NCI-H2171 treated with DMSO at 0.1 percent for 48 hours (cell line): ENCODE measurements at places on chromosomes 3 and 15.

DNA sequence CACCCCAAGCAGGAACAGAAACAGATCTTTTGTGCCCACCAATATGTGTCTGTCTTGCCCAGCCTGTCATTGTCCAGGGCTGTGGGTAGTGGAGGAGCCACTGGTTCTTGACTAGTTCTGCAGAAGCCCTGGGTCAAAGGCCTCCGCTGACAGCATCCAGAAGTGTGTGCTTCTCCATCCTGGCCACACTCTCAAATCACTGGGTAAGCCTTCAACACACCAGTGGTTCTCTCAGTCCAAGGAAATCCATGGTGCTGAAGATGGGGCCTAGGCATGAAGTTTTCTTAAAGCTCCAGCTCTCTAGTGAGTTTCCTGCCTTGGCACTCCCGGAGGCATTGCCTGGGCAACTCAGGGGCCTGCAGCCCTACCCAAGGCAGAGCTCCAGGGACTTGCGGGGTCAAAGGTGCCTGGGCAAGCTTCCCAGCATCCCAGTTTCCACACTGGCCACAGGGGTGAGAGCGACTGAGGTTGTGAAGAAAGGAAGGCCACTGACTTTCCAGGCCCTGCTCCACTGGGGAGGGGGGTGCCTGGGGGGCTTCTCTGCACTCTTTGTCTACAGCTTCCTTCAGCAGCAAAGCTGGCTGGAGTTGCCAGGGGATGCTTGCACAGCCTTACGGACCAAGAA is 37.9 kb upstream of the RPL32 start:
- no peak for DNase-seq

DNA sequence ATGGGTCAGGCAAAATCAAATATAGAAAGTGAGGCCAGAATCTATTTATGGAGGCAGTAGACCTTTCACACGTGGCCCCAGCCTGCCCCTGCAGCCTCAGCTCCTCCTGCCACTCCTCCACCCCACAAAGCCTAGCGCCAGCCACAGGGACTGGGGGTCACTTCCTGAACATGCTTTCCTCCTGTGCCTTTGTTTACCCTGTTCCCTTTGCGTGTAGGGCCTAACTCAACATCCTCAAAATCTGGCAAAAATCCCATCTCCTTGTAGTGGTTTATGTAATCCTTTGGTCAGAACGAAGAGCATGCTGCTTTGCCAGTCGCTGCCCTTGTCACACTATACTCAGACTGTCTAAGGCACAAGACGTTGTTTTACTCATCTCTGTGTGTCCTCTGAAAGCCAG is 39.6 kb downstream of the KBTBD12 start:
- no peak for DNase-seq

GRCh38 chr15:53671545-53671944 is 87.9 kb downstream of the WDR72 start:
- DNase-seq, result no peak

DNA sequence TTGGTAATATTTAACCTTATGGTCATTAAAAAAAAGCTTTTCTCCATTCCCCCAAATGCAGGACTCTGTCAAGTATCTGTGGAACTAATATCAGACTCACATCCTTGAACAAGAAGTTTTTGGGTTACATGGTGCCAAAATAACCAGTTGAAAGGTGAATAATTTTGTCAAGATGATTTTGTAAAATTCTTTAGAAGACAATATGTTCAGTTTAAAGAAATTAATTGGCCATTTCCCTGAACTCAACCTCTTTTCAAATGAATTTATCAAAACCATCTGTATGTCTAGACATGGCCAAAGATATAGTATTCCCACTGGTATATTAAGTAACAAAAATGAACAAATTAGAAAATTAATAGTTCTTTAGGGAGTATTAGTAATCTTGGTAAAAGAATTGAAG is 280.5 kb downstream of the MBNL1 start:
- DNase-seq, result no peak

DNA sequence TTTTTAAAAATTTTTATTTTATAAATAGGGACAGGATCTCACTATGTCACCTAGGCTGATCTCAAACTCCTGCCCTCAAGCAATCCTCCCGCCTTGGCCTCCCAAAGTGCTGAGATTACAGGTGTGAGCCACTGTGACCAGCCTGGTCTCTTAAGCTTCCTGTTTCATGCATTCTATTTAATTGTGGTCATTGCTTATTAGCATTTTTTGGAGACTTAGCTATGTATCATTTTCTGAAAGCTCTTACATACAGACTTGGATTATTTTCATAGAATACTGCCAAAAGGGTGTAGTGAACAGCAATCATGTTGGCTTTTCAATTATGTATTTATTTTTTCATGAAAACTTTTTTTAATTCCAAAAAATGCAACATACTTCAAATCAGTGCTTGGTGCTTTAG is 51.5 kb upstream of the DCUN1D1 start:
- no peak for DNase-seq

DNA sequence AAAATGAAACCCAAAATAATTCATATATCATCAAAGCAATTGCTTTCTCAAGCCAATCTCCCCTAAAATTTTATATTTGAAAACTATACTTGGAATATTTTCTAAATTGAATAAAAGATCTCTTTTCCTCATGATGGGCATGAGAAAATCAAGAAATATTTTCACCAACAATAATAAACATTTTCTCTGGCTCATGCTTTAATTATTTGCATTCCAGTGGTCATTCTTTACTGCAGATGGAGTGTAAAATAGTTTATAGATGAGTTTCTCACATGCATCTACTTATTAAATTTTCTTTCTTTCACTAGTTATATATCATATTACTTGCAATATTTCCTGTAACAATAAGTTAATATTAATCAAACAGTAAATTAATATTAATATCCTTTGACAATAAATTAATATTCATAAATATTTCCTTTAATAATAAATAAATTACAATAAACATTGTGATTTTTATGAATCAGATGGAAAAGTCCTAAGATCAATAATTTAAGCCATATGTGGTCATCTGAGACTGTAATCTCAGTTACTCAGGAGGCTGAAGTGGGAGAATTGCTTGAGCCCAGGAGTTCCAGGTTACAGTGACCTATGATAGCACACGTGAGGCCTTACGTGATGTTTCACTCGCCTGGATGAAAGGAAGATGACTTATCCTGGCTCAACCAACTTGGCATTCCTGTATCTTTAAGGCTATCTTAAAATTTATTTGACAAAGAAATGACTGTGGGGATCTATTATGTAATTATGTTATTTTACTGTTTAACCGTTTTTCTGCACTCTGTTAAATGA is 958.8 kb downstream of the ZPLD1 start:
- no peak for DNase-seq

- DNase-seq, result no peak
Measured at GRCh38 chr3:108124337-108125152, 33.7 kb upstream of the CD47 start.

GRCh38 chr3:181578743-181579142 is 133.0 kb upstream of the SOX2 start:
- DNase-seq, result no peak

GRCh38 chr3:159818997-159819500 is 169.6 kb upstream of the IL12A start:
- DNase-seq, result no peak

DNA sequence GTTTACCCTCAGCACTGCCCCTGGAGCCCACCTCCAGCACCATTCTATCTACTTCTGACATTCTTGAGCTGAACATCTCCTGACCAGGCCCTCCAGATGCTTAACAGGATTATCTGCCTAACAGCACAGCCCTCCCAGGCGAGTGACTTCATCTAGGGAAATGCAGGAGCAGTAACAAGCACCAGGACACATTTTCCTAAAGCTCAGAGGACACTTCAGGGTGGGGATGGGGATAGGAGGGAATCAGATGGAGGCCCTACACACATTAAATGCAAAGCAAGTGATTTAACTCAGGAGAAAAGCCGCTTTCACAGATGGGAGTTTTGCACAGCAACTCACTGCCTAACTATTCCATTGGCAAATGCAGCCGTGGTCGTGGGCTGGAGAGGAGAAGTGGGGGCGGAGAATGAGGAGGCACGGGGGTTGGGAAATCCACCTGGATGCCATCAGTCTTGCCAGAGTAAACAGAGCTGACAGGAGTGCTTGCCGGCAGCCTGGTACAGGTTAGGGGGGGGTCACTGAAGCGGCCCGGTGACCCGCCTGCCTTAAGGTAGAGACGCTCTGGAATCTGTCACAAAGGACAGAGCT is 21.3 kb upstream of the BNC1 start:
- DNase-seq, result no peak

DNA sequence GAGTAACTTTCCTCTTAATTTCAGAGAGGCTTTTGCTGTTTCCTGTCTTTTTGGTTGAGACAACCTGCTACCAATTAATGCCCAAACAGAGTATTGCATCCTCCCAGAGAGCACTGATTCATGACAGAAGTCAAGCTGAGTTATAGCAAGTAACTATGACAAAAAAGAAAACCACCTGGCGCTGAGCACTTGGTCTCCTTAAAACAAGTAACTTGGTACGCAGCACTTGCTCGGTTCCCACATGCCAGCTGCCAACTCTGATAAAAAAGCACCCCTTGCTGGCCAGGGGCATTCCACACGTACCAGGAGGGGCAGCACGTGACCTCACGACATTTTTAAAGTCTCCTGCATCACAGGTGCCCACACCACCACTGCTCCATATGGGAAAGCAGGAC is 13.5 kb upstream of the MYO5C start:
- no peak for DNase-seq

DNA sequence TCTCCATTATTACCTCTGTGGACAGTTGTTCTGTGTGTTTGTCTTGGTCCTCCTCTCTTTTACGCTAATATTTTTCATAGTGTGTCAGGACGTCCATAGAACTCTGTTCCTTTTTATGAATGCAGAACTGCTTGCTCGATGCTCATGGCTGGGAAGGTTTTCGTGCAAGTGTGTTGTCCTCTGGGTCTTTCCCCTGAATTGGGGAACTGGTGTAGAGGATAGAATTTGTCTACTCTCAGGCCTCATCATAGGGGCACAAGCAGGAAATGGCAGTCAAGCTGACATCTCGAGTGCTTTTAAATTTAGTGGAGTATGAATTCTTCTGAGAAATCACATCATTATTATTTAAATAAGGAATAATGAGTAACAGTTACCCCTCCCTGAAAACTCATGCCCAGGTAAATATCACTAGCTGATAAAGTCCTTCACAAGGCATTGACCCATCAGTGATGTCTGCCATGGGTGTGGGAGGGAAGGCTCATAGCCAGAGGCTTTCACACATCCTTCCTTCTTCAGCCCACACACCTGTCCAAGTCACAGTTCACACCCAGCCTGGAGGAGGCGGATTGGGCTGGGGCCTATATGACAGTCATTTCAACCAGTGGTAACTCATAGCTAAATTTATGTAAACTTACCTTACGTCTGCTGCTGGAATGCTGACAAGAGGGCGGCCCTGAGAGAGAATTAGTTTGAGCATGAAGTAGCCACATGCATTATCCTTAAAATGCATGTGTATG is 226.1 kb downstream of the PLCL2 start:
- DNase-seq, result no peak

- no peak for DNase-seq
Measured at GRCh38 chr3:156344215-156344614, 210.7 kb downstream of the SSR3 start.

GRCh38 chr3:56351537-56351936 is 116.7 kb downstream of the ERC2 start:
- DNase-seq, result no peak

DNA sequence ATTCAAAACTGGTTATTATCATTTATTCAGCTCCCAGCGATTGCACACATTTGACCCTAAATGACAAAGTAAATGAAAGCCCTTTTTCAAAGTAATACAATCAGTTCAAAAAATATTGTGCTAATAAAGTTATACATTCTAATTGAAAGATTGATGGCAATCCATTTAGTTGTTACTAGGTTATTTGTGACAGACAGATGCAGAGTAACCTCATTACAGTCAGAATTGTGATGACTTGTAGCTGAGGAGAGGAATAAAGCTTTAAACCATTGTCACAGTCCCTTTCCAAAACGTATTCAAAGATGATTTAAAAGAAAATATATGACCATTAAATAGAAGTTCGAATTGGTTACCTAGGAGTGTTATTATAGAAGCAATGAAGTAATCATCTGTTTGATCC is 86.1 kb downstream of the ROBO2 start:
- DNase-seq, result no peak

- DNase-seq, result peak; percentile 33
Measured at GRCh38 chr3:192685801-192686200, 41.5 kb downstream of the FGF12 start.

DNA sequence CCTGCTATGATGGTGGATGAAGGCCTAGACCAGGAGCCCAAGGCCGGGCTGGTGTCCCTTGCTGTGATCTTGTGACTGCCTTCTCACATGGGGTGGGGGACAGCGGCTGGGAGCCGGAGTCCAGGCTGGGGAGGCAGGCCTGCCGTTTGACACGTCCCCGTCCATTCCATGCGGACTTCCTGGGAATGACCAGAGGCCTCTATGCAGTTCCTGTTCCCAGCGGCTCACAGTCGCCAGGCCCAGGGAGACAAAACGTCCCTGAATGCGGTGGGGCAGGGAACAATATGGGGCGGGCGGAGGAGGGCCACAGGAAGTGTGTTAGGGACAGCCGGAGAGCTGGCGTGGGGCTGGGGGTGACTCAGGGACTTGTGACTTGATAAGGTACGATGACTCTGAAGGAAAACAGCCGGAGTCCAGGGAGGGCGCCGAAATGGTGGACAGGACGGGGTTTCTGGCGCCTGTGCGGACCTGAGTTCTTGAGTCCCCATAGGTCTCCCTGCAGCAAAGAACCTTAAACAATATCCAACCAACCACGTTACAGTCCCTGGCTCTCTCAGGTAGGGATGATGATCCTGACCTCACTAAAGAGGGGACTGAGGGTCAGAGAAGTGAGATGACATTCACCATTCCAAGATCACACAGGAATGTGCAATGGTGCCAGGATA is 40.5 kb upstream of the SMAD6 start:
- DNase-seq, result no peak

DNA sequence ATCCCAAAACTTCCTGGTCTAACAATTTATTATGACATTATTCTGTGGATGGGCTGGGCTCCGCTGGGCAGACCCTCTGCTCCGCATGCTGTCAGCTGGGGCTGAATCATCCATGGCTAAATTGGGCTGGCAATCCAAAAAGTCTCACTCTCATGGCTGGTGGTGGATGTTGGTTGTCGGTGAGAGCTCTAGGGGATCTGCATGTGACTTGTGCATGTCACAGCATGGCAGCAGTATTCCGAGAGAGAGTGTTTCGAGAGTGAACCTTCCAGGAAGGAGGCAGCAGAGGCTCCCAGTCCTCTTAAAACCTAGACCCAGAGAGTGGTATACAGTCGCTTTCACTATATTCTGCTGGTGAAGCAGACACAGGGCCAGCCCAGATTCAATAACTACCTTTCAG is 9.9 kb downstream of the RARB start:
- no peak for DNase-seq

GRCh38 chr3:13021141-13022114 is 51.8 kb downstream of the IQSEC1 start:
- DNase-seq, result peak; percentile 66
